ENCODE measurements at places on chromosomes 4 and X.

GRCh38 chr4:66178906-66179305, 508.6 kb upstream of the EPHA5 start:
- DNase-seq: no peak

DNA sequence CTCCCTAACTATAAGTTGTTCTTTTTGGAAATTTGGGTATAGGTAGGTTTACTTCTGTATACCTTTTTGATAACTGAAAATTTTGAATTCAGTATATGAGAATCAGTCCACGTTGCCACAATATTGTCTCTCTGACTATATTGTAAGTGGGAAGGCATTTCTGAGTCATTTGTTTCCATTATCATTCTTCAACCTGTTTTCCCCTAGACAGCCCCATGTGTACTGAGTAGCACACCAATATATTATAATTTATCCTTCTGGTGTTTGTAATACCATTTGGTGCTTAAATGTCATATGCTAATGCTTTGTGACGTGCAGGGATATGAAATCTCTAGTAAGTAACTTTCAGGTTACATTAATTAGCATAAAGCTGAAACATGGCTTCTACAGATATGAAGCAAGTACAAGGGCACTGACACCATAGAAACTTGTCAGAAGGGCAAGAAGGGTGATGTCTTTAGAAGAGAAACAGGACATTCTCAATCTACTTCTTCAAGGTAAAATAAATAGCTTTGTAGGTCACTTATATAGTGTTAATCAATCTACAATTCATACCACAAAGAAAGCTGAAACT, 27.7 kb downstream of the PAK3 start:
- DNase-seq: no peak

GRCh38 chr4:187128976-187129375, 405.3 kb upstream of the FAT1 start:
- DNase-seq: no peak

DNA sequence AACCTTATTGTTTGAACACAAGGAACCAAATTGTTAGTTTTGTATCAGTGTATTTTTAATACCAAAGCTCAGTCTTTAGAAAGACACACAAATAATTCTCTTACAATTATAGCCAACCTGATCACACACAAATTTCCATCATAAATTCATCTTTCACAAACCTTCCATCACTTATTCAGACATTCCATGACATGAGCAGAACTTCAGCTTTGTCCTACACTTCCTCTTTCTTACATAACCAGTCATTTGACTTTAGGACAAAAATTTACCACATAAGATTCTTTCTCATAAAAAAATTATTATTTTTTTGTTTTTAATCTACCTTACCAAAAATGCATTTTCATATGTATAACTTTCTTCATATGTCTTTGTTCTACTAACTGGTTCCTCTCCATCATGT, 312.2 kb downstream of the GALNTL6 start:
- DNase-seq: no peak

- DNase-seq: no peak
Observed at GRCh38 chr4:925171-925570, 6.9 kb downstream of the GAK start.

DNA sequence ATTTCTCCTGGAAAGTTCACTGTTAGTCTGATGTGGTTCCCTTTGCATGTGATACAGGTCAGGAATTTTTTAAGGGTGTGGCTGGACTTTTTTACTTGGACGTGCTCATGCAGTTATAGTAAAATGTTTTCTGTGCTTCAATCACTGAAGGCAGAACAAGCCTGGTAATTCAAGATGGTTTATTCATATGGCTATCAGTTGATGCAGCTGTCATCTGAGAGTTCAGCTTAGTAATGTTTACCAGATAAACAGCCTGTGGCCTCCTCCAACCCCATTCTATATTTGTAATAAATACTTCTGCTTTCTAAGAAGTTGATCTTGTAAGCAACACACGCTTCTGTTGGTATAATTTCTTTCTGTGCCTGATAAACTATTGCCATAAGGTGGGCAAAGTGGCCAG, 2105.9 kb downstream of the ARAP2 start:
- no peak for DNase-seq

- no peak for DNase-seq
Observed at GRCh38 chr4:71639380-71639779, 144.5 kb downstream of the GC start.

All from stimulated activated CD4-positive, alpha-beta T cell treated with anti-CD3 and anti-CD28 coated beads, Interleukin-2, amount 100 ng/mL, for 4 hours (primary cell).